ENCODE measurements at places on chromosomes 1 and 21. TPM values are rescaled to one million over a fixed set of nuclear protein-coding genes. Genes with fewer than 3 reads are reported as not detected.

UBASH3A gene
- total RNA-seq: 50.3 TPM

- no peak for DNase-seq
Observed at GRCh38 chr1:42646056-42646455, 12.2 kb upstream of the PPIH start.

DNA sequence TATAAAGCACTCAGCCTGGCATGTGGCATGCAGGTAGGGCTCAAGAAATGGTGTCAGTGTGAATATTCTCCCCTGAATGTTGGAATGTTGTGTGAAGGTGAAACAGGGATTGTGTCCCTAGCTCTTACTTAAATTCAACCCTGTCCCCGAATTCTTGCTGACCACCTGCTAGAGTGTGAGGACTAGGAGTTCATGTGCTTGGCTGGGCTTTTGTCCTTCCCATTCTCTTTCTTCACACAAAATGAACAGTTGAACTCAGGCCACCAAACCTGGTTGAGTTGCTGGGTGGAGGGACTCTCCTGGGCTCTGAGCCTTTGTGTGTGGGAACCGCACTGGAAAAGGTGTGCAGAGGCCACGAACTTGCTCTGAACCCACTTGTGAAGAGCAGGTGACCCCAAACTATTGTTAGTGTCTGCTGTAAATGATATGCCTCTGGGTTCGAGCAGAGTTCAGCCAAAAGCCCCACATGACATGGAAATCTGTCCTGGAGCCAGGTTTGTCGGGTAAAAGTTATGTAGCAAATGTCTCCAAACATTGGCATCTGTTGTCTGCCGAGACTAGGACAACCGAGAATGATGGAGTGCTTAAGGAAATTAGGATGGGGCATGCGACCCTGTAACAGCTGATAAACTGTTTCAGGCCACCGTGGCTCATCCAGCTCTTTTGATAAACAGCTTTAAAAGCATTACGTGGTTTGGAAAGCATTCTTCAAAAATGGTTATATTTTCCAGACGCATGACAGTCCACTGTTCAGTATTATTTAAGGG, 144.2 kb downstream of the DHRS3 start:
- no peak for DNase-seq

AGT gene
- total RNA-seq: not detected

GRCh38 chr1:99557546-99558202, 88.2 kb upstream of the PALMD start:
- no peak for DNase-seq

- DNase-seq: peak; percentile 24
Observed at GRCh38 chr1:23611601-23612327, 52.5 kb upstream of the ID3 start.

DNA sequence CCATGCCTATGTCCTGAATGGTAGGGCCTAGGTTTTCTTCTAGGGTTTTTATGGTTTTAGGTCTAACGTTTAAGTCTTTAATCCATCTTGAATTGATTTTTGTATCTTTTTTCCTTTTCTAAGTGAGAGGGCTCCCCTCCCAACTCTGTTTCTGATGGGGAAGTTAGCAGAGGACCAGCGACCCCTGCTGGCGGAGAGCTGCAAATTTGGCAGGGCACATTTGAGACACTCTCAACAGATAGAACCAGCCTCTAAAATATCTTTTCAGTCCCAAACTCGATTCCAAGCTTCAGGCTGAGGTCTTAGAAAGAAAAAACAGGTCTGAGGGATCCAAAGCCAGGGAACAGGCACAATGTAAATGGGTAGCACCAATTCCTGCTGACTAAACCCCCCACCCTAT, 32.5 kb downstream of the LRRC3 start:
- DNase-seq: no peak

- no peak for DNase-seq
Observed at GRCh38 chr21:15022608-15023261, 42.1 kb downstream of the NRIP1 start.

ZNF326 gene
- total RNA-seq: 46.2 TPM
